ENCODE measurements at places on chromosomes 4 and X.

DNA sequence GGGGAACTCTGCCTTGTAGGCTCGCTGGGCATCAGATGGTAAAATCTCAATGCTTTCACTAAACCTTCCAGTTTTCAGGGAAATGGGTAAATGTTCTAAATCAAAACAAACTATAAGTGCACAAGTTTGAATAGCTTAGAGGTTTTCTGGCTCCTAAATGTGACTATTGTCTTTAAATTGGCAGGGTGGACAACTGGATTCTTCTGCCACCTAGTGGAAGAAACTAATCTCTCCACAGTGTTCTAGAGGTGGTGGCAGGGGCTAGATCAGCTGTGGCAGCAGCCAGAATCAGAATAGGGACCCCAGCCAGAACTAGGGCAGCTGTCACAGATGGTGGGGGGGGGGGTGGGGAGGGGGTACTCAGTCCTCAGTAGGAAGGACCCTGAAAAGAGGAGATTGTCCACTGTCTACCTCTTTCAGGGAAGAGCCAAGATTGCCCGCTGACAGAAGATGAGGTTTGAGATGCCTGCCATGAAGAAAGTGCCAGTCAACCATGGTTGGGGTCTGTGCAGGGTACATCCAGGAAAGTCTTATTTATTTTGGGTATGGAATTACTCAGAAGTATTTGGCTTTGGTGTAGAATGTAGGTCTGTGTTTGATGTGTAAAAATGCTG, 201.4 kb downstream of the CCNG2 start:
- DNase-seq: no peak

GRCh38 chr4:11050766-11051165, 366.2 kb upstream of the CLNK start:
- DNase-seq: no peak

DNA sequence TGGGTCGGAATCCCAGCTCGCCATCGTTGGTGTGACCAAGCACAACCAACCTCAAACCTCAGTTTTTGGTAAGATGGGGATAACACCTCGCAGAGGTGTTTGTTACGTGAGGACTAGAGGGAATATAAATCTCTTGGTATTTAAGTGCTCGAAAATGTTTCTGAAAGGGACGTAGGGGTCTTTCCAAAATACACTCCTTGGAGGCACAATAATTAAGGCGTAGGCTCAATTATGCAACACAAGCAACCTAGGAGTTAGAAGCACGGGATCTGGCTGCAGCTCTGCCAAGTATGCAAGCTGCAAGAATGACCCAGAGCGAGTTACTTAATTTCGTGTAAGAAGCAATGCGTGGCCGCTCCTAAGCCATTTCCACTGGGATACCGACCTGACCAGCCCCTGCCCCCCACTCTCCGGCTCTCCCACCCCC, 552 bp downstream of the ADH5 start:
- DNase-seq: peak; percentile 92

- no peak for DNase-seq
Measured at GRCh38 chr4:112284662-112285411, 867 bp downstream of the TIFA start.

- no peak for DNase-seq
Measured at GRCh38 chrX:34848281-34848680, 94.3 kb upstream of the FAM47B start.

- no peak for DNase-seq
Measured at GRCh38 chrX:11792461-11793421, 34.7 kb downstream of the MSL3 start.

DNA sequence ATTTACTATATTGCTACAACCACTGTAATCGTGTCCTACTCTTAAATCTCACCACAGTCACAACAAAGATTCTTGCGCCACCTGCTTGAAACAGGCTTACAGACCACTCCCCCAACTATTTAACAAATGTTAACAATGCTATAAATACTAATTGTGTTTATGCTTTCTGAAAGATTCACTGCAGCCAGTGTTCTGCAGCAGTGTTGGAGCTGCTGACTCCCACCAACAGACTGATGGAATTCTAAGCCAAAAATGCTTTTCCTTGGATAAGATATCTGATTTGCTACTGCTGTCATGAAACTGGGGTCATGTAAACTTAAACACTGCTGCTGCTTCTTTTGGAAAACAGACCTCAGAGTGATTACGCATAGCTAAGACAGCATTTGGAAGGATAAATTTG, 244.2 kb upstream of the MAB21L2 start:
- DNase-seq: no peak

DNA sequence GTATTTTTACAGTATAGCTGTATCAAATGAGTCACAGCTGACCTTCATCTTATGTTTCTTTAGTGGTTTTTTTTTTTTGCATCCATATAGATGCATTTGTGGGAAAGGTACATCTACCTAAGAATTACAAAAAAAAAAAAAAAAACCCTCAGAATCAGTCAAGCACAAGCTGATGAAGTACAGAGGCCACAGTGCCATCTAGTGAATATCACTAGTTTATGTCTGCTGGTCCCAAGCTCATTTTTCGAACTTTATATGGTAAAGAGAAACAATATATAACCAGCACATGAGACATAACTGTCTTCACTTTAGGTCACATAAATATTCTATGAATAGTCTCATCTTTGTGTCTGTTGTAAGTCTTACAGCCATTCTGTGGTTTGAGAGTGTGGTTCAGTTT, 220.1 kb downstream of the DLG3 start:
- no peak for DNase-seq

GRCh38 chr4:182351485-182351884, 108.3 kb downstream of the TENM3 start:
- no peak for DNase-seq

DNA sequence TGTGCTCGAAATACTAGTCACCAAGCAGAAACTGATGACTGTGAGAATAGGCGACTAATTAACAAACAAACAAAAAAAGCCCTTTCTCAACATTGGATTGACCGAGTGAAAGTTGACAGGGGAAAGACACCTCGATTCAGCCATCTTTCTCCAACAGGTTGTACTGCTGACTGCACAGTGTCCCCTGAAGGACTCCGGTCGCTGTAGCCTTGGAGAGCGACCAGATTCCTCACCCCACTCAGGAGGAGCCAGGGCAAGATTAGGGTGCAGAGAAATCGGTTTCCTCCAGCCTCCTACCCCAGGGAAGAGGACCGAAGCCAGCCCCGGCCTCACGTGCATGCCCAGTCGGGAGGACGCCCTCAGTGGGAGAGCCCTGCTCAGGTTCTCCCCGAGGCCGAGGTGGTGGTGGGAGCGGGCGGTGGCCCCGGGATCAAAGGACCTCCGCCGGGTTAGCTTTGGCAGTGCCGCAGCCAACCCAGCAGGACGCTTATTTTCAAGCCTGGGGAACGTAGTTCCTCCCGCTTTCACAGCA, 1.1 kb upstream of the RAP1GDS1 start:
- peak; percentile 33 for DNase-seq

- DNase-seq: peak; percentile 57
Measured at GRCh38 chrX:22095286-22095685, 63.2 kb downstream of the PHEX start.

DNA sequence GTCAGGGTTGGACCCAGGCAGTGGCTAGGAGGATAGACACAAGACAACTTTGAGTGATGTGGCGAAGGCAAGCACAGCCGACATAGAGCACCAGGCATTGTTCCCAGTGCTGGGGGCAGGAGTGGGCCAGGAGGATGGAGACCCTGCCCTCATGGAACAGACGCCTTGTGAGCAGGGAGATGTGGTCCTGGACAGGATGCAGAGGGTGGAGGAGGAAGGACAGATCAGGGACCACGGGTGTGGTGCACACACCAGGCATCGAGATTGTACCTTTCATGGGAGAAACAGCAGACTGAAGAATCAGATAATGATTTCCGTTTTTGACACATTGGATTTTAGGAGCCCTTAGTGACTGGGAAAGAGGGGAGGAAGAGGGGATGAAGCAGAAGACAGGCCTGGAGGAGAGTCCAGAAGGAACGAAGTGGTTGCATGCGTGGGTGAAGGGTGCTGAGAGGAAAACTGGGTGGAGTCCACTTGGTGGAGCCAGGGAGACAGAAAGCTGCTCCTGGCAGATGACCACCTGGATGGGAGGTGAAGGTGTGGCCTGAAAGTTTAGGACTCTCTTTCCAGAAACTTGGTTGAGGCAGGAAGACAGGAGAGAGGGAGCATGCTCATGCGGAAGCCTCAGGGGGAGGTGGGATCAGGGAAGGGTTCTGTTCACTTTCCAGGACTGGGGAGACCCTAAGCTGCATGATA, 27.9 kb upstream of the MAP3K15 start:
- no peak for DNase-seq

DNA sequence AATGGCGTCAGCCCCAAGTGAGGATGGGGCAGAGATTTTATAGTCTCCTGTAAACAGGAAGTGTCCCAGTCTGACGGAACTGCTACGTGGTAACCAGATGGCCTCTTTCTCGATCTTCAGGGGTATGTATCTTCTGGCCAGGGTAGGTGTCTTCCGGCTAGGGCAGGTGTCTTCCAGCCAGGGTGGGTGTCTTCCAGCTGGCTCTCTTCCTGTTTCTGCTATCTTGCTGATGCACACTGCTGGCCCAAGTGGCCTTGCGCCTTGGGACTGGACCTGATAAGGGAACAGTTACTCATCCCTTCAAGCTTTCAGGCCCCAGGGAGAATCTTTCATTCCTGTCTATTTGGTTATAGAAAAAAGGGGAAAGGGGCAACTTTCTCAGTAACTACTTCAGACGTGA, 178.7 kb upstream of the MAGEE2 start:
- DNase-seq: no peak

- DNase-seq: no peak
Measured at GRCh38 chrX:46645614-46646013, 72.0 kb downstream of the CHST7 start.

- DNase-seq: peak; percentile 61
Measured at GRCh38 chrX:40175511-40176350, 78.0 kb upstream of the BCOR start.
